Astrocyte (in vitro differentiated cells and primary cell): ENCODE measurements at places on chromosomes 1 and 21. TPM values are rescaled to one million over a fixed set of nuclear protein-coding genes. Genes with fewer than 3 reads are reported as not detected.

DNA sequence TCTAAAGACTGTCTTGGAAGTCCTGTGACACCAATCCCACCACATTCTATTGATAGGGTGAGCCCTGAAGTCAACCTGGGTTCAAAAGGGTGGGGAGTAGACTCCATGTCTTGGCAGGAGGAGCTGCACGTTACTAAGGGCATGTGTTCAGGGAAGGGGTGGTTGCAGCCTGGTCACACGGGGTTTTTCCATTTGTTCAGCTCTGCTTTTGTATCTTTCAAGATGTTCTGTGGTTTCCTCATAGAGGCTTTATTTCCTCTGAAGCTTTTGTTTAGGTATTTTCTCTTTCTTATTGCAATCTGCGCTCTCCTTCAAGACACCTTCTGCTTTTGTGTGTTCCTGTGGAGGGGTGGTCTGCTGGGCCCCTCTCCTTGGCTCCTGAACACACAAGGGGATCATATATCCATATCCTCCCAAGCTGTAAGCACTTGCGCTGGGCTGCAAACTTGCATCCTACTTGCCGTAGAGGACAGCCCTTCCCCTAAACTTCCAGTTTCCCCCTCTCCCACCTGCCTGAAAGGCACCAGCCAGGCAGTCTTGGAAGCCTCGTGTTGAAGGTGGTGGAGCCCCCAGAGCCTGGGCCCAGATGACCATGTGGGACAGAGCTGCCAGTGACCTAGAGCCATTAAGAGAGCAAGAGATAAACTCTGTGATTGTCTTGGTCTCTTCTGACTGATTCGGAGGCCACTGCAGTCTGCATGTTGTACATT lies 62.5 kb upstream of the TRAPPC10 start:
- no peak for DNase-seq

DNA sequence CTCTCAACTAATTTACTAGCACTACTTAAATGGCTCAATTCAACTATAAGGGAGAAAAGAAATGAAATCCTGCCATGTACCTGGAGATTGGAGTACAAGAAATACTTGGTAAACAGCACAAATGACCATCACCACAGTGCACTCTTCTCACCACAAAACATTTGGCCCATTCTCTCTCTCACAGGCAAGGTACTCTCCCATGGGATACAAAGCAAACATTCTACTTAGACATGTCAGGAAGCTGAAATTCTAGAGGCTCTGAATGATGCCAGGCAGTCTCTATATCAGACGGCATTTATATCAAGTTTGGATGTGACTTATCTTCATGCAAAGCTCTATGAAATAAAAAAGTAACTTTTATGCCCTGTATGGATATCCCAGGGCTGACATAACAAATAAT lies 72.5 kb downstream of the DPT start:
- DNase-seq, result peak; percentile 27

DNA sequence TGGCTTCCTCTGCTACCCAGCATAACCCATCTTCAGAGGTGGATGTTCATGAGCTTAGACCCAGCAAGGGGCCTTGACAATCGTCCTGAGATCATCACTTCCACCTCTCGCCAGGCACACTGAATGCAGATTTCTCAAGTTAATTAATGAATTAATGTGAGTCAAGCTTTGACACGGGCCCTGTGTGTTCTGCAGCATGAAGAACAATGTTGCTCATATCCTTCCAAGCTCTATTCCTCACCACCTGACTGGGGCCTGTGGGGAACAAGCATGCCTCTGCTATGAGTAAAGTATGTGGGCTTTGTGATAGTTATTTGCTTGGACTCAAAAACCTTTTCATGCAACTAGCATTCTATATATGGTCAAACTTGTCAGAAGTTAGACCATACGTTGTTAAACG lies 122.0 kb downstream of the SEC16B start:
- DNase-seq, result peak; percentile 95

ZNF593OS gene
- not detected in 2 replicates for total RNA-seq

PBX1 gene
- 34.2 and 37.2 TPM in 2 replicates for total RNA-seq

SPRR2A gene
- total RNA-seq, result not detected in 2 replicates
